ENCODE measurements at places on chromosomes 7 and 10. TPM values are rescaled to one million over a fixed set of nuclear protein-coding genes. Genes with fewer than 3 reads are reported as not detected.
A peak's percentile ranks its signal among the peaks of the same experiment; 100 is the strongest.

DNA sequence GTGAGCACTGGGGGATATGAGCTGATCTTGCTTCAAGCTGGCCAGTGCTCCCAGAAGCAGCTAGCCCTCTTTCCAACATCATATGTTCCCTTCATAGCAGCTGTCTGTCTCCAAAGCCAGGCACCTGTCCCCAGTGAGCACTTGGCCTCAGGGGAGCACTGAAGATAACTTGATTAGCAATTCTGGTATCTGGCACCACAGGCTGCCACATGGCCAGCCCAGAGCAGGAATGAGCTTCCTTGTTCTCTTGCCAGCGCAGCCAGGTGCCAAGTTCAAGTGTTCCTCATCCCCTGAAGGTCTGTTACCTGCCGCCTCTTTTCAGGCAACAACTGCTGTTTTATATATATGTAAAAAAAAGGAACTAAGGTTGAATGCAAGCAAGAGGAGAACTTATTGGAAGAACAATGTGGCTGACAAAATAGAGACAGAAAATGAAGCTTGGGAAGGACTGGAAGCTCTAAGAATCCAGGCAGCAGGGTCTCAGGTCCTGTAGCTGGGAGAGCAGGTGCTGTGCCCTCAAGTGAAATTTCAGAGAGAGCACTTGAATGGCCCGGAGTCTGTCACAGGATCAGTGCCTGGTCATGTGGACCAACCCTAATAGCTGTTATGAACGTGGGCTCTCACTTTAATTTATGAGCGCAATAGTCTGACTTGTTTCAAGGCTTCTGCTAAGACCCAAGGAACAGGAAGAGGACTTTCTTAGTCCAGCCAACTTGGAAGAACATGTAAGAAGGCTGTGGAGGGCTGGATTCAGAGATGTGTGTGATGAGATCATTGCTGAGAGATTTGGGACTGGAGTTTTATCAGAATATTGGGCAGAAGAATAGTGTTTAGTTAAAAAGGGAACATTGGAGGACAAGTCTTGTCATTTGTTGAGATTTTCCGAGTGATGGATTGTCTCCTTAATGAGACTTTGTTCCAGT is 267.2 kb downstream of the GLRX3 start:
- no peak overlapping the region for H3K4me3 ChIP-seq
- peaks cover 1% of the 10 kb centered on the region for H3K27me3 ChIP-seq
- no peaks in the 10 kb centered on the region for H3K36me3 ChIP-seq
- no peaks in the 10 kb centered on the region for H3K4me1 ChIP-seq
- DNase-seq: no peak
- no peak overlapping the region for H3K27ac ChIP-seq

DNA sequence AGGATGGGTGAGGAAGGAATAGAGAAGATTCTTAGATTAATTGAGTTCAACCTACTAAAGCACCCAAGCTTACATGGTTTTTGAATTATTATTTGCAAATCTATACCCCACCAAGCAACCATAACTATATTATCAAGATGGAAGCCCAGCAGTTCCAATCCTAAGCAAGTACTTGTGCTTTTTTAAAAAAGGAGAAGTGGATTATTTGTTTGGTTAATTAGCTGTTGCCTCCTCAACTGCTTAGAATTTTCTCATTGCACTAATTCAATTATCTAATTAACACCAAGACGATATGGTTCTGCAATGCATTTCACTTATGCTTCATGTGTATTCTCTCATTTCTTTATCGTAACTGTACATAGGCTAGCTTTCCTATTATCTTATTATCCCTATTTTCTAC is 27.3 kb upstream of the WIPF3 start:
- no peak overlapping the region for H3K4me3 ChIP-seq
- H3K27ac ChIP-seq: no peak overlapping the region
- H3K4me1 ChIP-seq: no peaks in the 10 kb centered on the region
- H3K27me3 ChIP-seq: peaks cover 18% of the 10 kb centered on the region
- H3K36me3 ChIP-seq: no peaks in the 10 kb centered on the region

- no peaks in the 10 kb centered on the region for H3K27me3 ChIP-seq
- no peak for DNase-seq
- no peak overlapping the region for H3K27ac ChIP-seq
- no peaks in the 10 kb centered on the region for H3K36me3 ChIP-seq
- no peaks in the 10 kb centered on the region for H3K4me1 ChIP-seq
Measured at GRCh38 chr7:139321071-139321745, 19.9 kb upstream of the FMC1 start.

GRCh38 chr7:130393101-130393561 is 12.8 kb downstream of the CPA1 start:
- peaks cover 3% of the 10 kb centered on the region for H3K36me3 ChIP-seq
- no peaks in the 10 kb centered on the region for H3K27me3 ChIP-seq
- DNase-seq: no peak
- peak overlapping the region; percentile 87 for H3K27ac ChIP-seq

- no peaks in the 10 kb centered on the region for H3K36me3 ChIP-seq
- H3K27me3 ChIP-seq: peaks cover 4% of the 10 kb centered on the region
- H3K4me1 ChIP-seq: no peaks in the 10 kb centered on the region
- no peak overlapping the region for H3K4me3 ChIP-seq
Measured at GRCh38 chr7:24108906-24109376, 175.0 kb upstream of the NPY start.

- no peak overlapping the region for H3K27ac ChIP-seq
- no peak overlapping the region for H3K4me3 ChIP-seq
- no peaks in the 10 kb centered on the region for H3K4me1 ChIP-seq
Measured at GRCh38 chr7:141915565-141915964, 634 bp upstream of the OR9A4 start.

GRCh38 chr7:150855476-150856302 is 3.4 kb downstream of the AOC1 start:
- no peaks in the 10 kb centered on the region for H3K4me1 ChIP-seq
- no peak overlapping the region for H3K4me3 ChIP-seq
- H3K27ac ChIP-seq: no peak overlapping the region
- H3K27me3 ChIP-seq: peaks cover 18% of the 10 kb centered on the region
- no peak for DNase-seq

GRCh38 chr10:11208908-11209829 is 191.5 kb downstream of the CELF2 start:
- no peaks in the 10 kb centered on the region for H3K27me3 ChIP-seq
- peaks cover 98% of the 10 kb centered on the region for H3K4me1 ChIP-seq
- H3K36me3 ChIP-seq: peaks cover 89% of the 10 kb centered on the region
- H3K4me3 ChIP-seq: peak overlapping the region; percentile 72
- peak; percentile 78 for DNase-seq
- peak overlapping the region; percentile 97 for H3K27ac ChIP-seq

DNA sequence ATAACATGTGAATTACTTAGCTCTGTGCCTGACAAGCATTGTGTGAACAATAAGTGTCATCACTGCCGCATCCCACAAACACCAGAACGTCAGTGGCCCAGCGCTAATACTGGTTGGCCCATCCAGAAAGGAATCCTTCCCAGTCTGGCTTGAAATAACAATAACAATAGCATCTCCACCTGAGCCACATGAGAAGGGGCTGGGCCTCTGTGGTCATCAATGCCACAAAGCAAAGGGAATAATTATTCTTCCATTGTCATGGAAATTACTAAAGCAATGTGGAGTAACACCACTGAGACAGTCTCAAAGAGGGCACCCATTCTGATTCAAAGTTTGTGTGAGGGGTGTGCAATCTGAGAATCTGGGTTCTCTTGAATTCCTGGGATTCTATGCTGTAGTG is 105.7 kb upstream of the INHBA start:
- no peak overlapping the region for H3K4me3 ChIP-seq
- no peak overlapping the region for H3K27ac ChIP-seq
- no peaks in the 10 kb centered on the region for H3K36me3 ChIP-seq
- no peaks in the 10 kb centered on the region for H3K4me1 ChIP-seq

DNA sequence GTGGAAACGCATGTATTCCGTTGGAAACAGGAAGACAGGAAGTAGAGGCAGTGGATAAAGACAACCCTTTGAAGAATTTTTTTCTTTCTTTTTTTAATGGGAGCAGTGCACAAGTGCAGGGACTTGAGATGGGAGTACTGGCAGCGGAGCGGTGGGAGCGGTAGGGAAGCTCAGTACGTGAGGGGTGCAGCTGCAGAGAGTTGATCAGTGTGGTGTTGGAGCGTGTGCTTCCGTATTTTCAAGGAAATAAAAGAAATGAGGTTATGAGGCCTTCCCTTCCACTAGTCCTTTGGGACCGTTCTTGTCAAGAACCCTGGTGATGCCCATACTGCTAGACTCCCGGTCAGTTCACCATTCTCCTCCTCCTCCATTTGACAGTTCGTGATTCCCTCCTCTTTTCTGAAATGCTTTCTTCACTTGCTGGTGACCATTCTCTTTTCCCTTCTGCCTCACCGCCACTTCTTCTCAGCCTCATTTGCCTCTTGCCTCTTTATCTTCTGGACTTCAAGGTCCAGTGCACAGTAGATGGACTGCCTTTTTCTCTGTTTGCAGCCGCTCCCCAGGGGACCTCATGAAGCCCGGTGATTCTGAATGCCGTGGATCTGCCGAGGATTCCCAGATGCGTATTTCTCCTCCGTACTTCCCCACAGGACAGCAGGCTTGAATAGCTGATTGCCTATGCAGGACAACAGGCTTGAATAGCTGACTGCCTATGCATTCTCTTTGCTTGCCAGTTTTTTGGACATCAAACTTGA is 39.1 kb upstream of the TMEM236 start:
- DNase-seq: no peak
- H3K36me3 ChIP-seq: peaks cover 36% of the 10 kb centered on the region
- H3K4me3 ChIP-seq: no peak overlapping the region

- DNase-seq: no peak
- no peaks in the 10 kb centered on the region for H3K36me3 ChIP-seq
- no peak overlapping the region for H3K4me3 ChIP-seq
- H3K27me3 ChIP-seq: peaks cover 17% of the 10 kb centered on the region
- no peak overlapping the region for H3K27ac ChIP-seq
Measured at GRCh38 chr7:22629056-22629455, 97.9 kb upstream of the IL6 start.

- DNase-seq: no peak
- H3K36me3 ChIP-seq: no peaks in the 10 kb centered on the region
- no peak overlapping the region for H3K4me3 ChIP-seq
- no peaks in the 10 kb centered on the region for H3K4me1 ChIP-seq
Measured at GRCh38 chr10:76088980-76089379, 657.6 kb downstream of the LRMDA start.

- H3K27ac ChIP-seq: peak overlapping the region; percentile 12
- DNase-seq: peak; percentile 7
- H3K27me3 ChIP-seq: peaks cover 9% of the 10 kb centered on the region
- H3K4me3 ChIP-seq: no peak overlapping the region
- peaks cover 7% of the 10 kb centered on the region for H3K4me1 ChIP-seq
- no peaks in the 10 kb centered on the region for H3K36me3 ChIP-seq
Measured at GRCh38 chr10:97919012-97919411, 69.4 kb downstream of the GOLGA7B start.

- H3K27ac ChIP-seq: no peak overlapping the region
- H3K27me3 ChIP-seq: peaks cover 3% of the 10 kb centered on the region
- H3K4me3 ChIP-seq: no peak overlapping the region
Measured at GRCh38 chr10:113322843-113323242, 230.0 kb upstream of the HABP2 start.

DNA sequence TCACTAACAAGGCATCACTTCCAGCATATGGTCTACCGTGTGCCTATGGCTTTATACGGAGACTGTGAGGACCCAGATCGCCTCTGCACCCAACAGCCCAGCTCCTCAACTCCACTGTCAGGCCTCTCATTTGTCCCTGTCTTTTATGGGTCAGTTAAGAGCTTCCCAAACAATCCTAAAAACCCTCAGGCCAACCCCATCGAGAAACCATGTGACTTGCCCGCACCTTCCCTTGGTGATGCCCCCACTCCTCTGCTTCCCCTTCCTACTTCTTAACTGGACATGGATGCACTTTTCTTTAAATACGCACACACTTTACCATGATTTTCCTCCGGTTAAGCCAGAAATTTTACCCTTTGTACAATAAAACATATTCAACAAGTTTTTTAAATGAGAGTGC is 46.8 kb downstream of the BAIAP2L1 start:
- DNase-seq: no peak
- H3K36me3 ChIP-seq: no peaks in the 10 kb centered on the region
- H3K27ac ChIP-seq: no peak overlapping the region

DNA sequence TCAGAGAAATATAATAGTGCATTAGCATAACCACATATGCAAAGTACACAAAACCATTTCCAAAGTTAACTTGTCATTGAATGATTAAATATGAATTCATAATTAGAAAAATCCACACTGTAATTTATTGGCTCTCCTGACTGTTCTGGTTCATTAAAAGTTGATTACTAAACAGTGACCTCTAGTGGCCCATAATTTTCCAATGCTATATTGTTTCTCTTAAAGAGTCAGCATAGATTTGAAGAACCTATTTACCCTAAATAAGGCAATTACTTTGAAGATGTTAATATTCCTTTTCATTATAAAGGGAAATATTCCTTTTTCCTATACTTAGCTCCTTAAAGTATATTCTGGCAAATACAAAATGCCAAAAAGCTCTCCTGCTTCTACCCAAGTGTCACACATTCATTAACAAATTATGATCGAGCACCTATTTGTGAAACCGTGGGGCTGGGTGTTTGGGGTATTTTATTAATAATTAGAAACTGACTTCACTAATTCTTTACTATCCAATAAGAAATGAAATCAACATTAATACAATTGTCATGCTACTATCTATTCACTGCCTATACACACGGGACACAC is 86.2 kb downstream of the HIBADH start:
- no peak for DNase-seq
- no peaks in the 10 kb centered on the region for H3K4me1 ChIP-seq
- H3K27ac ChIP-seq: no peak overlapping the region
- H3K4me3 ChIP-seq: no peak overlapping the region
- peaks cover 2% of the 10 kb centered on the region for H3K36me3 ChIP-seq

DNA sequence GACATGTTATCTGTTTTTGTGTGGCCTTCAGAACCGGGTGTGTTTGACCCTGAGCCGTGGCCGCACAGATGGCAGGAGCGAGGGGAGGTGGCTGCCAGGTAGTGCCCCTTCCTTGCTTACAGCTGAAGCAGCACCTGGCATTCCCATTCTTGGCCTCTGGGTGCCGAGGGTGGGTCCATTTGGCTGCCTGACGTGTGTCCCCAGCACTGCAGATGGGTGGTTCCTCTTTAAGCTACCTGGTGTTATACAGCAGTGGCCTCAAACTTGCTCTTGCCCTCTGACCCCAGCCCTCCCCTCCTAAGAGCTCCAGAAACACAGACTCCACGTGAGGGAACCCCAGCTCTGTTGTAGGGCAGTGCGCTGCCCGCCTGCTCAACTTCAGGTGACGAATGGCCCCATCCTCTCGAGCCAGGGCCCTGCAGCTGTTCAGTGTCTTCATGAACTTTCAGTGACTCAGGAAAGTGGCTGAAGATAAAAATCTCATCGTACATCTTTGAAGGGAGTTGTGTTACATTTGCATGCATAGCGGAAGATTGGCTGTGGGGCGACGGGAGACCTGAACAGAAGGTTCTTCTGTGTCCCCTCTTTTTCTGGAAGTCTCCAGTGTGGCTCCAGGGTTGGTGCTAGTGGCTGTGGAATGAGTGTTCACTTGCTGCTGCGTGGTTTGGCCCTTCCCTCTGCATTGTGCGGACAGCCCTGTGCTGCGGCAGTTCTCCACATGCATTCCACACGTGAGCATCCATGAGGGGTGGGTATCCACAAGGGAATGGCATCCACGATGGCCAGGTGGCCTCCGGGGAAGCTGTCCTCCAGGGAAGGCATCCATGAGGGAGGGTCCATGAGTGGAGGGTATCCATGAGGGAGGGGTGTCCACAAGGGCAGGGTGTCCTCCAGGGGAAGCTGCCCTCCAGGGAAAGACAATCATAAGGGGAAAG is 91.6 kb downstream of the INPP5A start:
- H3K4me3 ChIP-seq: no peak overlapping the region
- H3K27me3 ChIP-seq: no peaks in the 10 kb centered on the region
- H3K4me1 ChIP-seq: peaks cover 30% of the 10 kb centered on the region

Gene SMIM30
- total RNA-seq: 49.8 TPM

Gene PSD
- 9.3 TPM for total RNA-seq

Gene HYAL4
- total RNA-seq: not detected

Gene MET
- 0.27 TPM for total RNA-seq

Gene AGAP3
- total RNA-seq: 20.6 TPM

Gene AOAH
- total RNA-seq: 17.1 TPM

Data from activated CD8-positive, alpha-beta T cell treated with anti-CD3 and anti-CD28 coated beads for 36 hours (primary cell).